Trophoblast cell (in vitro differentiated cells and primary cell): ENCODE measurements at places on chromosomes 4 and X.

DNA sequence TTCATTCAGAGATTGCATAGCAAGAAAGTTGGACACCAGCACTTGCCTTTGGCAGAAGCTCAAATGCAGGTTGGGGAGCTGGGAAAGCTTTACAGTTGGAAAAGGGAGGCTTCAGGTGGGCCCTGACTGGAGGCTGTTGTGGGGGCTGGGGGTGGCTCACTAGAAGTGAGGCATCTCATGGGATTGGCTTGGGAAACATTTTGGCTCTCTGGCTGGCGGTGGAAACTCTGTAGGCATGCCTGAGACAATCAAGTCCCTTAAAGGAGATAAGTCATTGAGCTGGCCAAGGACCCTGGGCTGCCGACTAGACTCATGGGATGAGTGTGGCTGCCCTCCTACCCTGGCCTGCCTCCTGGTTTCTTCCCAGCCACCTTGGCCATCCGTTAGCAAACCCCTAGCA is 31.4 kb upstream of the STS start:
- H3K27ac ChIP-seq = no peak overlapping the region
- H3K4me3 ChIP-seq = no peak overlapping the region
- H3K4me1 ChIP-seq = peaks cover 2% of the 10 kb centered on the region
- no peaks in the 10 kb centered on the region for H3K36me3 ChIP-seq
- no peak for DNase-seq
- no peaks in the 10 kb centered on the region for H3K27me3 ChIP-seq

DNA sequence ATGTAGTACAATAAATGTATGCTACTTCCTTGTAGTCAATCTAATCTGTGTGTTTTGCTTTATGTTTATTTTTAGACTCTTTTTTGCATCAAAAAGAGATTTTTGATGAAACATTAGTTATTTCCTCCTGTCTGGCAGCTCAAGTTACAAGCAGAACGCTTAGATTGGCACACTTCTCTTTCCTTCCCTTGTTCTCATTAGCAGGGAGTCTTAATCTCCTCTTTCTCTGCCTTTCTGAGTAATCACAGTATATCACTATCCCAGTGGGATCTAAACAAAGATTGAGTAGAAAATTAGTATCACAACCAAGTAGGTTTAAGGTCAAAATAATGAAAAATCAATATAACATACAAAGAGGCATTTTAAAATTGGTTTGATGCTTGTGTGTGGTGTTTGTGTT is 1192.6 kb downstream of the C4orf33 start:
- H3K27me3 ChIP-seq = no peaks in the 10 kb centered on the region
- H3K36me3 ChIP-seq = no peaks in the 10 kb centered on the region
- H3K4me3 ChIP-seq = no peak overlapping the region
- DNase-seq = no peak
- no peak overlapping the region for H3K27ac ChIP-seq

DNA sequence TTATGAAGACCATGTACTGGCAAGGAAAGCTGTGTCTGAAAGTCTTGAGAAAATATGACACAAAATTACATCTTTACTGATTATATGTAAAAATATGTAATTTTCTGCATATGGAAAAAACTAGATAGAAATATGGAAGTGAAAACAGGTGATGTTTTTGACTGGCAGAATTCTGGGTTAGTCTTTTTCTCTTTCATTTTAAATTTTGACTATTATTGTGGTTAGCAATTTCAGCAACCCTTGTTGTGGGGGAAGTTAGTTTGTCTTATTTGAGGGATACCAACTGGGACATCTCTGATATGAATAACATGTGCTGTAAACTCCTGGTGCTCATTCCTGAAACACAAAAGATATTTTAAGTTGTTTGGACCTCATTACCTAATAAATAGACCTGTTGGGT is 49.9 kb upstream of the CPEB2 start:
- H3K36me3 ChIP-seq = no peaks in the 10 kb centered on the region
- no peak overlapping the region for H3K27ac ChIP-seq
- H3K4me3 ChIP-seq = no peak overlapping the region
- no peaks in the 10 kb centered on the region for H3K27me3 ChIP-seq
- H3K4me1 ChIP-seq = no peaks in the 10 kb centered on the region

DNA sequence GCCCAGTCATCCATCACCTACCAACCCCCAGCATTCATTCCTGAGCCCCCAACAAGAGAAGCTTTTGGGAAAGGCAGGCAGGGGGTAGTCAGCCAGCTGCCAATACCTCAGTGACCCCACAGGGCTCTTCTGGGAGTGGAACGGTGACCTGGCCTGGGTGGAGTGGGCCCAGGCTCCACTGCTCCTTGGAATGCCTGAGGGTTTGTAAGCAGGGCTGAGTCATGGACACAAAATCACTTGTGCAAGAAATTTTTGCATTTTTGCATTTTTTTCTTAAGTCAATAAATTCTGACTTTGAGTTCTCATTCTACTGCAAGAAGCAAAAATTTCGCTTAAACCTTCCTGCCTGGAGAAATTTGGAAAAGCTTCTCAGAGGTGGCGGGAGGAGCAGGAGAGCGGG is 18.5 kb downstream of the SORCS2 start:
- no peak overlapping the region for H3K4me3 ChIP-seq
- H3K36me3 ChIP-seq = no peaks in the 10 kb centered on the region
- peak; percentile 61 for DNase-seq
- H3K4me1 ChIP-seq = peaks cover 12% of the 10 kb centered on the region
- no peak overlapping the region for H3K27ac ChIP-seq
- H3K27me3 ChIP-seq = no peaks in the 10 kb centered on the region

DNA sequence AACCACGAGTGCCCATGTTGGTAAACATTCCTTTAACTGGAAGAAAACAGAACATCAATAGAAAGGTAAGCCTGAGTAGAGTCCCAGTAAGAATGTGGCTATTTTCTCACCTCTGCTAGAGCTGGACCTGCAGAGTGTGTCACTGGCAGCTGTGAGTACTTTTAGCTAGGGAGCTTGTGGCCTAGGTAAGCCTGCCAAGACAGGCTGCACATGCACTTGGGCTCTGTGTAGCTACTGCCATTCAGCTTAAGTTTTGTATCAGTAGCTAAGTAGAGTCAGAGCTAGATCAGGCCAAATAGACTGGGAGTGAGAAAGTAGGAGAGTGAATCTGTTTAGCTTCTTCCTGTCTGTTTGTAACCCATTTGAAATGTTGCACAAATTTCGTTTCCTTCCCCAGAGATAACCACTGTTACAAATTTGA is 35.3 kb downstream of the RBPJ start:
- H3K4me3 ChIP-seq = no peak overlapping the region
- no peaks in the 10 kb centered on the region for H3K27me3 ChIP-seq
- no peak for DNase-seq
- H3K27ac ChIP-seq = no peak overlapping the region
- no peaks in the 10 kb centered on the region for H3K36me3 ChIP-seq
- H3K4me1 ChIP-seq = no peaks in the 10 kb centered on the region

GRCh38 chrX:139201924-139202323 is 328.6 kb upstream of the F9 start:
- DNase-seq = no peak
- peaks cover 7% of the 10 kb centered on the region for H3K27me3 ChIP-seq
- H3K4me1 ChIP-seq = peaks cover 4% of the 10 kb centered on the region
- H3K36me3 ChIP-seq = no peaks in the 10 kb centered on the region
- H3K27ac ChIP-seq = no peak overlapping the region

DNA sequence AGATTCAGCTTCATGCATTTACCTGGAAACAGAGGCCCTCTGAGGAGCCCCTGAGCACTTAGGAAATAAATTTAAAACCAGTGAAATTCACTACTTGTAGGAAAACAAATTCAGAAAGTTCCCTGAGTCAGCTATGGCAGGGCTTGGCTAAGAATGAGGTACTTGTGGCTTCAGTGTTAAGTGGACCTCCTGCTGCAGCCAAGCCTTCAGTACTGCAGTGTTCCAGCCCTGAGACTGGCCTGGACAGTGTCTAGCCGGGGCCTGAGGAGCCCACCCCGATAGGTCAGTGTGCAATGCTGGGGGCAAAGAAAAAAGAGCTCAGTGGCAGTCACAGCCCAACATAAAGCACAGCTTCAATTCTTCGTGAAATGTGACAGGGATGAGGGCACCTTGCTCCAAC is 41.9 kb downstream of the F11 start:
- H3K4me3 ChIP-seq = no peak overlapping the region
- no peak for DNase-seq
- no peaks in the 10 kb centered on the region for H3K27me3 ChIP-seq
- H3K27ac ChIP-seq = no peak overlapping the region

DNA sequence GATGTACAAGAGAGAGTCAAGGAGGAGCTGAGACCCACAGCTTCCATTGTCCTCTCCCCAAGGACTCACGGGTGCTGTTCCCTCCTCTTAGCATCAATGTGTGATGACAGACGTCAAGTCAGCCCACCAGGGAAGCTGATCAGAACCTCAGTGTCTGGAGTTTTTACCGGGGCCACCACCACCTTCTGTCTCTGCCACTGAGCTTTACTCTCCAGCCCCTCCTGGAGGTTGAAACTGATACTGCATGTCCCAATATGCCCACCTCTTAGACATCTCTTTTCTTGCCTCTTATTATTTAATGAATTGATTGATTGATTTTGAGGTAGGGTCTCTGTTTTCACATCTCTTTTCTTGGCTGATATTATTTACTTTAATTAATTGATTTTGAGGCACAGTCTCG is 10.3 kb upstream of the AKAP17A start:
- no peak overlapping the region for H3K27ac ChIP-seq
- H3K27me3 ChIP-seq = no peaks in the 10 kb centered on the region
- H3K36me3 ChIP-seq = no peaks in the 10 kb centered on the region
- DNase-seq = peak; percentile 71
- no peak overlapping the region for H3K4me3 ChIP-seq

- H3K4me3 ChIP-seq = no peak overlapping the region
- H3K36me3 ChIP-seq = no peaks in the 10 kb centered on the region
- DNase-seq = no peak
- no peaks in the 10 kb centered on the region for H3K4me1 ChIP-seq
- H3K27ac ChIP-seq = no peak overlapping the region
These were observed 63.8 kb upstream of the ENPP6 start for GRCh38 chr4:184281231-184282139.

- peaks cover 3% of the 10 kb centered on the region for H3K4me1 ChIP-seq
- no peak overlapping the region for H3K27ac ChIP-seq
- H3K36me3 ChIP-seq = no peaks in the 10 kb centered on the region
- DNase-seq = no peak
- no peaks in the 10 kb centered on the region for H3K27me3 ChIP-seq
These were observed 107.6 kb downstream of the PDLIM5 start for GRCh38 chr4:94559351-94559806.

DNA sequence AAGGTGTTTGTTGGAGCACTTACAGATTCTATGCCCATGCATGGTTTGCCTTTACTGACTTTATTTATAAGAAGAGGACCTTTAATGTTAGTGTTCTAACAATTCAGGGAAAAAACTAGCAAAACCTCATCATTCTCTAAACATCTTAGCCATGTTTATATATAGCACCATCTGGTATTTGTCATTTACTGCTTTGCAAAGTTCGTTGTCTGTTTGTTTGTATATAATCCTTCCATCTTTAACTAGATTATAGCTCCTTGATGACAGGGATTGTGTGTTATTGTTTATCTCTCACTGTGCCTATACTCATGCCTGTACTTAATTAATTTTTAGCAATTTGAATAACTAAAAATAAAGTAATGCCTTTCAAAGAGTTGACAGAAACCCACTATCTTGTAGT is 170.6 kb upstream of the PACRGL start:
- no peaks in the 10 kb centered on the region for H3K4me1 ChIP-seq
- DNase-seq = no peak

GRCh38 chr4:89814362-89814761 is 22.6 kb downstream of the SNCA start:
- H3K4me1 ChIP-seq = no peaks in the 10 kb centered on the region
- no peaks in the 10 kb centered on the region for H3K27me3 ChIP-seq
- no peak overlapping the region for H3K27ac ChIP-seq
- H3K36me3 ChIP-seq = no peaks in the 10 kb centered on the region
- DNase-seq = no peak
- no peak overlapping the region for H3K4me3 ChIP-seq
